Colonic mucosa (tissue), 4 donors: ENCODE measurements at places on chromosomes 11 and 22. TPM values are rescaled to one million over a fixed set of nuclear protein-coding genes. Genes with fewer than 3 reads are reported as not detected.
A peak's percentile ranks its signal among the peaks of the same experiment; 100 is the strongest.

DNA sequence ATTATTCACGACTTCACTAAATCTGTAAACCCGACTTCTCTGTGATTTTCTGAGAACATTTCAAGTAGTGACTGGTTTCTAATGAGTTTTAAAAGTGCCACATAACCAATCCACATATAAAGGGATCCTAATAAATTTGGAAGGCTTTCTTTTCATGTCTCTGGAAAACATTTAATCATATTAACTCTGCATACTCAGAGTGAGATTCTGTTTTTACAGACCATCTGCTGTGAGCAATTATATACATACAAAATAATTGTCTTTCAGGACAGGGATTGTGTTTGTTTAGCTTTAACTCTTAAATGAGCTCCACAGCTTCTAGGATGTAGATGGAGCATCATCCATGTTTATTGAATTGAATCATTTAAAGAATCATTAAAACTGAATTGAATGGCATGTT, 65.1 kb downstream of the PRMT3 start:
- DNase-seq, result no peak

DNA sequence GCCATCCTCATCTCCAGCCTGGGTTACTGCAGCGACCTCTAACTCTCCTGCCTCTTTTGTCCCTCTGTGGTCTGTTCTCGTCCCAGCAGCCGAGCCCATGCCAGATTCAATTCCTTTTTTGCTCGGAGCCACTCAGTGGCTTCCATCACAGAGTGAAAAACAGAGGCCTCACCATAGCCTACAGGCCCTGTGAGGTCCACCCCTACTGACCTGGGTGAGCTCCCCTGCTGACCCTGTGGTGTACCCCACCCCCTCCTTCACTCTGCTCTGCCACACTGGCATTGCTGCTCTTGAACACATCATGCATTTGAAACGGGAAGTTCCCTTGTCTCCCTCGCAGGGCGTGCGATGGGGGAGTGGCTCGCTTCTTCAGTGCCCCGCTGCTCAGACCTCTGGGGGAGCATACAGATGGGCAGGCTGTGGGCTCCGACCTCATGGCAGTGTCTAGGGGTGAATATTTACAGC, 2.1 kb downstream of the AIP start:
- DNase-seq, result peak; percentile 44

DNA sequence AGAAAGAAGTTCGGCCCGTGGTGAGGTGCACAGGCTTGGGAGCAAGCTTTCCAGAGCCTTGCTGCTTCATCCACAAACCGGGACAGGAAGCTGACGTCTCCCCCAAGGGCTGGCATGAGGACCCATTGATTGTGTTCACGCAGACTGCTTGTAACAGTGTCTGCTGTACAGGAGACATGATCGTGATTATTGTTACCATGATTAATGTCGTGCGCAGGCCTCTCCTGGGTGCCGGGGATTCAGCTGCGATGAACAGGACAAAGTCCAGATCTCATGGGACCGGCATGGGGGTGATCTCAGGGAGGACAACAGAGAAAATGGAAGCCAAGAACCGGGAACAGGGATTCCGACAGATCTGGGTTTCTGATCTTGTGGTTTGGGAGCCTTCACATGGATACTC, 219.9 kb downstream of the BRD1 start:
- DNase-seq, result no peak

GRCh38 chr22:45999379-45999971, 22.5 kb upstream of the WNT7B start:
- DNase-seq, result no peak

- no peak for DNase-seq
These were observed at the start of gene CALCB for GRCh38 chr11:15073361-15074205. TSS of gene CALCB (plus strand) at chr11:15073593. CDS start at chr11:15074719, 1,126 bp downstream.

GRCh38 chr11:1481861-1482441, 4.6 kb downstream of the MOB2 start:
- DNase-seq, result no peak

DNA sequence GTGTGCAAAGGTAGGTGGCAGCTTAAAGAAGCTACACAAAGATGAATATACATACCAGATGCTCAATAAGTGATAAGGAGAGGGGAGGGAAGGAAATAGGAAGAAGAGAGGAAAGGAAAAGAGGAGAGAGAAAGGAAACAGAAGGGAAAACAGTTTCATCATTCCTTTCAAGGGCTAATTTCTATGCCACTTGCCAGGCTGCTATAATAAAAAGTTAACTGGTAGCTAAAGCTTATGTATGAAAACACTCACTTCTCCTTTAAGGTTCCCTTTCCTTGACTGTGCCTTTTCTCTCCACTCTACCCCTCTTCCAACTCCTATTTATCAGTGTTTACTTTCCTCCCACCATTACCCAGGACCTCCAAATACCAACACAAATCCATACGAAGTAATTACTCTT, 347.9 kb downstream of the DLG2 start:
- no peak for DNase-seq

DNA sequence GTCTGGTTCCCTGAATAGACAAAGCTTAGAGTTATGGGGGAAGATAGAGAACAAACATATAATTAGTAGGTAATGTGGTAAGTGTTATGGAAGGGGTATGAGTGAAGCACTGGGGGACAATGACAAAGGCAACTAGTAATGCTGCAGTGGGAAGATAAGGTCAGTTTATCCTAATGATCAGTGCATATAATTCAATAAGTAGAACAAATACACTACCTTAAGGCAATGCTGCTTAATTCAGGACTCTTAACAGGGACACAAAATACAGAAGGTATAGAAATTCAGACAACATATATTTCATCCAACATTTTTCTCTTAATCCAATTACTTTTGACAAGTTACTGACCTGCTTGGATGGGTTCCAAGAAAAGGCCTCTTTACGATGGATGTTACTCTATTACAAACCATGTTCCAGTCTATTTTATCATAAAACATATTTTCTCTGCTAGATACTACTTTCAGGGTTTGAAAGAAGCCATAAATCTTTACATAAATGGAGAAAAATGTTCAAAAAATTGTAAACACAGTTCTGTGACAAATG, 1186.2 kb downstream of the LRRC4C start:
- DNase-seq, result no peak

DNA sequence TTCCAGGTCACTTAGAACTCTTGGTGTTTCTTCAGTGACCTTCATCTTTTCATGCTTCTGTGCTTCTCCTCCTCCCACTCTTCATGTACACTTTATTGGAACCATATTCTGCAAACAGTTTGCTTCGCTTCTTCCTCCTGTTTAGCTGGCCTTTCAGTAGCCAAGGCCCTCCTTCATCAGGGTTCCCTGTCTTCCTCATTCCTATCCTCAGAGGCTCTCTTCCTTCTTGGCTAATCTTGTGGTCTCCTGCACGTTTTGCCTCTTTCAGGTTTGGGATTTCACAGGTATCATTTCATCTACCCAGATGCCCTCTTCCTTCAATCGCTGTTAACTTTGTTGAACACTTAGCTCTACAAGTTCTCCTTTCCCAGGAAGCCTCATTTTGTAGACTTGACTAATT, 66.8 kb downstream of the DEPDC5 start:
- DNase-seq, result no peak

GRCh38 chr11:8230178-8230859, 33.4 kb downstream of the LMO1 start:
- DNase-seq, result no peak

- no peak for DNase-seq
These were observed 108.0 kb downstream of the PARVA start for GRCh38 chr11:12485328-12485727.

DNA sequence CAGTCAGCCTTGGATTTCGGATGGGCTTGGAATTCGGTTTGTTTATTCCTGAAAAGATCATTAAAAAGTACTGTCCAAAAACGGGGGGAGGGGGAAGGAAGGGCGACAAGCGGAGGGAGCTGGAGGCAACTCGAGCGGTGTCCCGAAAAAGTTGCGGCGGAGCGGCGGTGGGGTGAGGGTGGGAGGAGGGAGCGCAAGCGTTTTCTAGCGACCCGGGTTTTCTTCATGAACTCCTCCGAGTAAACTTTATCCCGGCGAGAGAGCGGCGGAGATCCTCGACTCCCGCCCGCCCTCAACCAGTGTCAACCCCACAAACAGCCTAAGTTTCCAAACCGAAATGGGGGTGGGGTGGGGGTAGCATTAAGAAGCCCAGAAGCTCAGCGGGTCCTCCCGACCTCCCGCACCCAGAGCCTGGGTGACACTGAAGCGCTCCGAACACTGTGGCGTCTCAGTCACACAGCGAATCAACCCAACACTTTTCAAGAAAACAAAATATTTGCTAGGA, 133.0 kb upstream of the C11orf58 start:
- DNase-seq, result peak; percentile 38

- DNase-seq, result no peak
These were observed 2.4 kb upstream of the SLC15A3 start for GRCh38 chr11:60954421-60954820.

DNA sequence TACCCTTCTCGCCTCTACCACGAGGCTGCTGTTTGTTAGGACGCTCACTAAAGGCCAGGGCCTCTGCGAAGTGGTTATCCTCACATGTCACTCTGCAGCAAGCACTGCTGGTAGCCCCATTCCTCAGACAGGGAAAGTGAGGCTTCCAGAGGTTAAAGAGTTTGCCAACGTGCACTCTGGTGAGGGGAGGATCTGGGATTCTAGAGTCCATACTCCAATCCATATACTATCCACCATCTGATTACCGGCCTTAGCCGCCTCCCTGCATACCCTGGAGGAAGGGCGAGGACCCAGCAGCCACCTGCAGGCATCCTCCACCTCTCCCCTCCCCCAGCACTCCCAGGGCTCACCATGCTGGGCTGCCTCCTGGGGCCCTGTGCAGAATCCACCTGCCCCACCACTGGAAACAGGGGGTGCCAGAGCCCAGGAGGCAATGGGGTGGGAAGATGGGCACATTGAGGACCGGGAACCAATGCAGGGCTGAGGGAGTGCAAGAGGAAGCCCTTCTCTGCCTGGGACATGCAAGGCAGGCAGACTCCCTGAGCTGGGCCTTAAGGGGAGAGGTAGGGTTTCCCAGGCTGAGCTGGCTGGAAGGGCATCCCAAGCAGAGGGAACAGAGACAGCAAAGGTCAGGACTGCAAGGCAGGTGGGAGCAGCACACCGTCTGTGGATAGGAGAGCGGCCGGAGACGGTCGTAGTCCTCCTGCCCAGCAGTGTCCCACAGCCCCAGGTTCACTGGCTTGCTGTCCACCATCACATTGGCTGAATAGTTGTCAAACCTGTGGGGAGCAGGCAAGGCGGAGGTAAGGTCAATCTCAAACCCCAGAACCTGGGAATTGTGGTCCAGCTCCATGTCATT, 11.7 kb downstream of the RAC2 start:
- no peak for DNase-seq

GRCh38 chr11:46281371-46281831, 3.9 kb downstream of the CREB3L1 start:
- peak; percentile 87 for DNase-seq

DNA sequence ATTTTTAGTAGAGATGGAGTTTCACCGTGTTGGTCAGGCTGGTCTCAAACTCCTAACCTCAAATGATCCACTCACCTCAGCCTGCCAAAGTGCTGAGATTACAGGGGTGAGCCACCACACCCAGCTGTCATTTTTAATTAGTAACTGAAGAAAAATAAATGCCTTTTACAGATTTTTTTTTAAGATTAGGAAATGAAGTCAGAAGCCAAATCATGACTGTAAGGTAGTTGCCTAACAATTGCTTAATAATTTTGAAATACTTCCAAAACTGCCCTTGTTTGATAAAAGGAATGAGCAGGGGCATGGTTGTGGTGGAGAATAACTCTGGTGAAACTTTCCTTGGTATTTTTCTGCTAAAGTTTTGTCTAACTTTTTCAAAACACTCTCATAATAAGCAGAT, 98.9 kb upstream of the SLC5A12 start:
- no peak for DNase-seq

- DNase-seq, result no peak
These were observed 1.5 kb downstream of the MIEF1 start for GRCh38 chr22:39503630-39504029.

GRCh38 chr11:120001178-120002090, 136.5 kb downstream of the TRIM29 start:
- no peak for DNase-seq

DNA sequence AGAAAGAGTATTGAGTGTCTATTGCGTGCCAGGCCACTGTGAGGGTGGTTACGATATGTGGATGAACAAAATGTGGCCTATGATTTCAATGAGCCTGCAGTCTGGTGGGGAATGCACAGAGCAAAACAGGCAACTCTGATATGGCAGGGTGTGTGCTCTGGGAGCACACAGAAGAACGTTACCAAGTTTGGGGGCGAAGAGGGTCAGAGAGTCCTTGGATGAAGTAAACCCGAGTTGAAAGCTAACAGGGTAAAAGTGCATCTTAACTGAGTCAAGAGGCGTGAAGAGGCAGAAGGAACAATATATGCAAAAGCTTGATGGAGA, 258 bp downstream of the CFAP68 start:
- DNase-seq, result no peak

DNA sequence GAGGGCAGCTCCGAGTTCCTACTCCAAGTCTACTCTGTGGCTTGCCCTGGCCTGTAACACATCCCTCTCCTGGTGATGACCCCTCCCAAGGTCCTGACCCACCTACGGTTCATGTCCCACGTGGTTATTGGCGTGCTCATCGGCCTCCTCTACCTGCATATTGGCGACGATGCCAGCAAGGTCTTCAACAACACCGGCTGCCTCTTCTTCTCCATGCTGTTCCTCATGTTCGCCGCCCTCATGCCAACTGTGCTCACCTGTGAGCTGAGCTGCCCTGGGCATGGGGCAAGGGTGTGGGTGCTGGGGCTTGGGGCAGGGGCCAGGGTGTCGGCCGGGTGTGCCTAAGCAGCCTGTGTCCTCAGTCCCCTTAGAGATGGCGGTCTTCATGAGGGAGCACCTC, 9.6 kb downstream of the ABCG4 start:
- no peak for DNase-seq

DNA sequence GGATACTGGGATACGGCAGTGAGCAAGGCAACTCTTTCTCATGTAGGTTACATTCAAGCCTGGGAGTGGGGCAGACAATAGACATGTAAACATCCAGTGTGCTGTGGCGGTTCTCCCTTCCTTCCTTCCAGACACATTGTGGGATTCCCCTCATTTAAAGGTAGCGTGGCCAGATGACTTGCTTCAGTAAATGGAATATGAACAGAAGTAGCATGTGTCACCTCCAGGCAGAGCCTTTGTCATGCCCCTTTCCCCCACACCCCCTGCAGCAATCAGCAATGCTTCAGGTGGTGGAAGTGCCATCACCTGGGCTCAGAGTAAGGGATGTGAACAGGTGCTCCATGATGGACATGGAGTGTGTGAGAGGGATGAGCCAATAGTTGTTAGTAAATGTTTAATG, 34.8 kb upstream of the TTC12 start:
- no peak for DNase-seq

DNA sequence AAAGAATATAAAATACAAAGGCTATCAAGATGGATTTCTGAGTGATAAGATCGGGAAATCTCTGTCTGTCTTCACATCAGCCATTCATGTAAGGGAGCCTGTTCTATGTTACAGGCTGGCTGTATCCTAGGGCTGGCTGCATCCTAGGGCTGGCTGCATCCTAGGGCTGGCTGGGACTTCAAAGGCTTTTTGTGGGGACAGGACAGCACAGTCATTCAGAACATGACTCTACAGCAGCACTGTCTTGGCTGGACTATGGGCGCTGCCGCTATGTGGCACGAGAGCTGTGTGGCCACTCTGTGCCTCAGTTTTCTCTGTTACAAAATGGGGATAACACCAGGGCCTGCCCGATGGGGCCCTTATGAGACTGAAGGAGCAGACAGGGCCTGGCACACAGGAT, 10.2 kb downstream of the ADAMTS8 start:
- DNase-seq, result no peak

SPA17 gene
- total RNA-seq, result 10.7 TPM

PGM2L1 gene
- total RNA-seq, result 11.1 TPM

LINC01488 gene
- not detected for total RNA-seq

PPARA gene
- total RNA-seq, result 59.8 TPM

MYOD1 gene
- not detected for total RNA-seq

POU2F3 gene
- 1.5 TPM for total RNA-seq

PLAAT2 gene
- total RNA-seq, result 11.1 TPM

ELMOD1 gene
- not detected for total RNA-seq

MS4A12 gene
- 46.5 TPM for total RNA-seq
